ENCODE measurements at places on chromosomes 5 and 9.
A peak's percentile ranks its signal among the peaks of the same experiment; 100 is the strongest.

GRCh38 chr9:115416299-115416698 lies 298.3 kb upstream of the TNC start:
- no peak for DNase-seq

DNA sequence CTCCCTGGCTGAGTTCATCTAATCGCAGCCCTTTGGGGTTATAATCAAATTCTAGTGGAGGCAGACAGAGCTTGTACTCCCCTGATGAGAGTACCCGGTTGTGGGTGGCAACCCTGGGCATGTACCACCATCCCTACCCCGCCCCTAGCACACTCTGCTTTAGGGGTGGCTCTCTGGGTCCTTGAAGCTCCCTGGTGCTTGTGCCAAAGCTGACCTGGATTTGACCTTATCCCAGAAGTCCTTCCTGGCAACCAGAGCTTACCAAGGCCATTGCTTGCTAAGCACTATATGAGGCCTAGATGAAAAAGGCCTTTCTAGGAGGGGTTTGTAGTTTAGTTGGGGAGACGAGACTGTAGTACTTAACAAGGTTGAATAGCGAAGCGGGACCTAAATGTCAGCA lies 72.2 kb downstream of the RGS3 start:
- DNase-seq, result no peak

- DNase-seq, result no peak
These were observed 7.7 kb upstream of the HAVCR2 start for GRCh38 chr5:157116483-157116954.

- DNase-seq, result no peak
These were observed 44.6 kb upstream of the ELL2 start for GRCh38 chr5:96006291-96006690.

- no peak for DNase-seq
These were observed 133.2 kb upstream of the PRLR start for GRCh38 chr5:35363387-35363965.

DNA sequence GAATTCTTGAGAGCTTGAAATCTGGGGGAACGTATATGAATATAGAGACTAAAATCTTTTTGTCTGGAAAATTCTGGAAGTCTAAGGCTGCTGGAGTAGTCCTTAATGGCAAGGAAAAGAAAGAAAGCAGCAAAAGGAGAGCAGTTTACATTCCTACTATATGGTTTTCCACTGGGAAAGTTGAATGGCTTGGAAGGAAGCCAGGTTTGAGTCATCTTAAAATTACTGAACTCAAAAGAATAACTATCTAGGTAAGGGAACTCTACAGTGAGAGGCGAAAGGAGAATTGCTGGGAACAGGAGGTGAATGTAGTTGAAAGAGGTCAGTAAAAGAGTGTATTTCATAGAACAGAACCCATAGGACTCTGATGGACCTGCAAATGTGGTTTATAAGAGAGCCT lies 258.1 kb upstream of the EDIL3 start:
- no peak for DNase-seq

GRCh38 chr5:136133222-136133921 lies 727 bp downstream of the SMAD5 start:
- peak; percentile 38 for DNase-seq
